Activated CD8-positive, alpha-beta memory T cell treated with anti-CD3 and anti-CD28 coated beads for 36 hours (primary cell): ENCODE measurements at places on chromosomes 5 and 9. TPM values are rescaled to one million over a fixed set of nuclear protein-coding genes. Genes with fewer than 3 reads are reported as not detected.

The RLN2 gene
- 2.4 TPM for total RNA-seq

The IFNA2 gene
- not detected for total RNA-seq

The PAEP gene
- total RNA-seq: not detected

The BTNL8 gene
- not detected for total RNA-seq

The TXN gene
- total RNA-seq: 486 TPM

The NPR3 gene
- not detected for total RNA-seq

The MOB3B gene
- 0.44 TPM for total RNA-seq

The SPATA31D4 gene
- total RNA-seq: not detected

The ENHO gene
- total RNA-seq: 0.61 TPM

The SLC34A3 gene
- total RNA-seq: not detected

The FOXD1 gene
- 0.34 TPM for total RNA-seq

The EMB gene
- total RNA-seq: 100 TPM

The ADAMTS12 gene
- not detected for total RNA-seq

The TAF11L14 gene
- total RNA-seq: not detected

The PCDHA13 gene
- total RNA-seq: not detected

The PDE6A gene
- total RNA-seq: not detected

The DNAJC18 gene
- total RNA-seq: 26.3 TPM

The UGT3A2 gene
- total RNA-seq: not detected

The FUT7 gene
- 0.06 TPM for total RNA-seq
